Stomach (tissue), 19 donors: ENCODE measurements at places on chromosomes 2 and 18.

- peak; percentile 59 for DNase-seq
Measured at GRCh38 chr18:62523631-62524439, 1.0 kb downstream of the ZCCHC2 start.

GRCh38 chr18:68940754-68941153 lies 142.9 kb downstream of the CCDC102B start:
- peak; percentile 13 for DNase-seq

GRCh38 chr2:133844214-133844892 lies 276.1 kb upstream of the NCKAP5 start:
- peak; percentile 72 for DNase-seq

DNA sequence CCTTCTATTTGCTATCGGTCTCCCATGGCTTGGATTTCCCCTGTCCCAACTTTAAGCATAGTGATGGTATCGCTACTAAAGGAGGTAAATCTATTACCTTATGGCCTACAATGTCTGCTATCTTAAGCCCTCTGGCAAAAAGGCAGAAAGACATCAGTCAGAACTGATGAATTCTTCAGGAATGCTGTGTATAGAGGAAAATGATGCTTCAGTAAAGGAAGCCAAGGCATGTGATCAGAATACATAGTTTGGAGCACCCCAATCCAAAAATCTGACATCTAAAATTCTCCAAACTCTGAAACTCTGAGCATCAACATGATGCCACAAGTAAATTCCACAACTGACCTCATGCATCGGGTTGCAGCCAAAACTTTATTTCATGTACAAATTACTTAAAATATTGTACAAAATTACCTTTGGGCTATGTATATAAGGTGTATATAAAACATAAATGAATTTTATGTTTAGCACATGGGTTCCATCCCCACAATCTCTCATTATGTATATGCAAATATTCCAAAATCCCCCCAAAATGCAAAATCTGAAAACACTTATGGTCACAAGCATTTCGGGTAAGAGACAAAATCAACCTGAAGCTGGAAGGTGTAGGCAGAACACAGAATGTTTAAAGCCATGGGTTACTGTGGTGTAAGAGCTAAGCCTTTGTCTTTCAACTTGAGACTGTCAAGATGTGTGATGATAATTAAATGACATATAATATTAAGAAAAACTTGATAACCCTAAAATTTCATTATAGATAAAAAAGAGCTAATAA lies 66.2 kb downstream of the CUL3 start:
- no peak for DNase-seq

DNA sequence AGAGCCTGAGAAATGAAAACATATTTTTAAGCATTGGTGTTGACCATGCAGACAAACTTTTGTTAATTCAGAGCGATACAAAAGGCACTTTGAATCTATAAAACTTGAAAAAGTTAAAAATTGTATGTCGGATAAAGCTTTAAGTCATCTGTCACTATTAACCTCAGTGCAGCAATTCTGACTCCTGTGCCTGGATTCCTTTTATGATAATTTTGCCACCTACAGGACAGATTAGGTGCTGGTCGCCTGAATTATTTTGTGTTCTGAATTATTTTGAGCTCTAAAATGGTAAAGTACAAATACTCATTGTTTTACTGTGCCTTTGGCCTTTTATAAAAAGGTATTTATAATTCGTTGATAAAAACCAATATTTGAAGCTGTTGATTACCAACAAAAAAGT lies 19.4 kb upstream of the RNF138 start:
- DNase-seq = no peak

DNA sequence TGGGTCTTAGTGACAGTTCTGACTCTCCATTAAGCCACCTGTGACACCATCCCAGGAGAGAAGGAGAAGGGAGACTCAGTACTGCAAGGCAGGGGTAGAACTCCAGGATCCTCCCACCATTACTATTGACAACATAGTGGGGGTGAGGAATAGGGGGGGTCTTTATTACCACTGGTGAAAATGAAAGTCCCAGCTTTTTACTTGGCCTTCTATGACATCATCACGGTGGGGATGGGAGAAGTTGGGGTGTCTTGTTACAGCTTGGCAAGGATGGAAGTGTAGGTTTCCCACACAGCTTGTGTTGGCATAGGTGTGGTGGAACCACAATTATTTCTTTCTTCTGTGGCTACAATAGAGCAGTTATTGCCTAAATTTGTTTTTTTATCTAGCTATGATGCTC lies 203.9 kb upstream of the DTNA start:
- DNase-seq = no peak

DNA sequence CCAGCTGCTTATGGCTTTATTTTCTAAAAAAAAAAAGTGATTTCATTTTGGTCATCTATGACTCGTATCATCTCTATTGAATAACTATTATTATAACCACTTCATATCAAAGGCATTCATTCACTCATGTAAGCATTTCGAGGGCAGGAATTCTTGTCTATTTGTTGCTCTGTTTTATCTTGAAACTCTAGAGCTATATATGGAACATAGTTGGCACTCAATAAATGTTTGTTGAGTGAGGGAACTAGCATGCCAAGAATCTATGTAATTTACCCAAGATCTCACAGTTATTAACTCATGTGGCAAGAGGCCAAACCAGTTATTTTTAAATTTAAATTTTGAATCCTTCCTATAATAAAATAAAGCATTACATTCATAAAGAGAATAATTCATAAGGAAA lies 470.1 kb downstream of the TMX3 start:
- no peak for DNase-seq

GRCh38 chr2:55810622-55811020 lies 113.0 kb downstream of the EFEMP1 start:
- DNase-seq = no peak

DNA sequence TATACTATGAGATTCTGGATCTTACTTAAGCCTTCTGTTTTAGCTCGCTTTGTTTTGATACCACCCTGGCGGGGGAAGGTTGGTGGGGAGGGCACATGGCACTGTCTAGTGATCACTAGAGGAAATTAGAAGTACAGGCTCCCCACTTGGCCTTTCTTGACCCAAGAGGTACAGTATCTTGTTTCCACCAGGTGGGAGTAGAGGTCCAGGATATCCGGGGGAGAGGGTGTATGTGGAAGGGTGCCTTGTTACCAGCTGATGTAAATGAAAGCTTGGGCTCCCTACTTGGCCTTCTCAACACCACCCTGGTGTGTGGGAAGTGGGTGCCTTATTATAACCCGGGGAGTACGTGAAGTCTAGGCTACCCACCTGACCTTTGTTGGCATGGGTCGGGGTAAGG lies 7.5 kb downstream of the GALNT1 start:
- DNase-seq = no peak

GRCh38 chr2:75003276-75003675 lies 44.8 kb downstream of the POLE4 start:
- no peak for DNase-seq

DNA sequence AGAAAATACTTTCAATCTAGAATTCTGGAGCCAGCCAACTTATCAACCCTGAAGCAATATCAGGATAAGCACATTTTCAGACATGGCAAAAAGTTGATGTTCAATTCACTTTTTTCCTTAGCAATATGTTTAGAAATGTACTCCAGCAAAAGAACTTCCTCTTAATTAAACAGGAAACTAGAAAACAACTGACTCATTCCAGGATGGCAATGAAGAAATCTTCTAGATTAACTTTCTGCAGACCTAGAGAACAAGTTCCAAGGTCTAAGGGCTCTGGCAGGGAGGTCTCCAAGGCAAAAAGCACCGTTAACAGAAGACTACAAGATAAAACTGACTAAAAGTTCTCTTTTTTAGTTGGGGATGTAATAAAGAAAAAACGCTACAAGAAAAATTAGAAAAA lies 69.2 kb upstream of the VWC2L start:
- DNase-seq = no peak

DNA sequence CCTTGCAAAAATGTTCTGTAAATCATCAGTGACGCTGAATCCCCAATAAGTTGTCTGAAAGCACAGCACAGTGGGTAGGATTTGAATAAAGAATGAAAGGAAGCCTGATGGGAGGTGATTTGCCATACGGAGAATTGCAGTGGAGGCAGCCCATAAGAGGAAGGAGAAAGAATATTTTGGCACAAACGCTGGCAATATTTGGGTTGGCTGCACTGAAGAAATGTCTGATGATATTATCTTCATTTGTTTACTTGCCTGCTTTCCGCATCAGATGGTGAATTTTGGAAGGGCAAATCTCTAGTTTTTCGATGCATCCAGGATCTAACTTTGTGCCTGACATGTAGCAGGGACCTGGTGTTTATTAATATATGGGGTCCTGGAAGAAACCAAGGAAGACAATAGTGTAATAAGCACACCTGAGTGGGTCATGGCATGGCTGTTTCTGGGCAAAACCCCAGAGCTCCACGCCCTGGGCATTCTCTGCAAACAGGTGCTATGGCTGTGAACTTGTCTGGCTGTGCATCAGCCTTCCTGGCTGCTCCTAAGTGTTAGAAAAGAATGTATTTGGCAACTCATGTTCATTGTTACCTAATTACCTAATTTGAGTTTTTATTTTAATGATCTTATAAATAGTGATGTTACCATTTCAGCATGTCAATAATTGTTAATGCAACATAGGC lies 5.9 kb downstream of the GALR1 start:
- no peak for DNase-seq

- DNase-seq = no peak
Measured at GRCh38 chr2:6578416-6578815, 287.3 kb downstream of the CMPK2 start.

DNA sequence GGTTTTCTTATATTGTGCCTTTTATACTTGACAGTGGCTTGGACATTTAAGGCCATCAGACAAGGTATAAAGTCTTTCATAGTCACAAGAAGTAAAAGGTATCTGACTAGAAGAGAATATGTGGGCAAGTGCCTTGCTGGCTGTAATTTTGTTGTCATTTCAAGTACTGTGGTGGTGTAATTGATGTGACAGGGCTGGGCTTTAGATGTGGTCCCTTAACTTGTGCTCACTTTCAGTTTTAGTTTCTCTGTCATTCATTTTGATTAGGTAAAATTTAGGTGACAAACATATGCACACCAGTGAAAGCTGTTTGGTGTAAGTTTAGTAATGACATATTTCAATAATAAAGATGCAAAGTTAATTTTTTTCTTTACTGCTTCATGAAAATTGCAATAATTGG lies 31.2 kb upstream of the TBR1 start:
- DNase-seq = no peak

- DNase-seq = no peak
Measured at GRCh38 chr2:220835583-220835982, 736.5 kb downstream of the EPHA4 start.

DNA sequence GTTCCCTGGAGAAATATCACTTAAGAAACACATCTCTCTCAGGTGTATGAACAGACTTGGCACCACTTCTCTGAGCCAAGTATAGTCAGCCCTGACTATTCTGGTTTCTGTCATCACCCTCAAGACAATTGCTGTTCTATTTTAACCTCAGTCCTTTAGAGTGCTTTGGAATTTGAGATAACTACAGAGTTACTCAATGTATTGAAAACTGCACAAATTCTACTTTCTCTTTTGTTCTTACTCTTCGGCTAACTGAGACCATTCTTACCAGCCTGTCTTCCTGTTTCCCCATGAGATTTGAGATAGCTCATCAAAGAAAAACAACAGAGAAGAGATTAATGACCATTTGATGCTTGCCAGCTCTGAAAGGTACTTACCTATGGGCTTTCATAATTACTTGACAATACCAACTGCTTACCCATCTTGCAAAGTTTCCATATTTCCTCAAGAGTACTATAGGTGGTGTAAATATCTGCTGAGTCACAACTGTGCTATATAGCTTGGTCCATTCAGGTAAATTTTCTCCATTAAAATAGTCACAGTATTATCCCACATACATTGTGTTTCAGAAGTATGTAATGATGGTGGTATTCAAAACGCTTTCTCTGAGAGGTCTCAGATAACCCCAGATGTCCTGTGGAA lies 467.5 kb upstream of the CHST9 start:
- DNase-seq = no peak

GRCh38 chr2:24045511-24046508 lies 1.4 kb downstream of the WDCP start:
- DNase-seq = no peak

DNA sequence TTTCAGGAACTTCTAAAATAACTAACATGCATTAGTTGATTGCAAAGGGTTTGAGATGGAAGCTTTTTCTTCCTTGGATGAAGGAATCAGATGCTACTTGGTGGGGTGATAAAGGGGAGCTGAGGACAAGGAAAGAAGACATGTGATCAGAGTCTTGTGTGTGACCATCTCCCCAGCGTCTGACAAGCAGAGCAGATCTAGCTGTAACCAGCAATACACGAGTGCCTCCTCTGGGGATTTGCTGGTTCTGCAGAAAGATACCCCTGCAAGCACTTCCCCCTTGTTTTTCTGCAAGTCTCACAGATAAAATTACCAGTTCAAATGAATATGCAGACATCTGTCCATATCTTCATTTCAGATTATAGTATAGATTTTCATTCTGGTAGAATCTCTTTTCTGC lies 2.7 kb downstream of the CDH7 start:
- DNase-seq = no peak

DNA sequence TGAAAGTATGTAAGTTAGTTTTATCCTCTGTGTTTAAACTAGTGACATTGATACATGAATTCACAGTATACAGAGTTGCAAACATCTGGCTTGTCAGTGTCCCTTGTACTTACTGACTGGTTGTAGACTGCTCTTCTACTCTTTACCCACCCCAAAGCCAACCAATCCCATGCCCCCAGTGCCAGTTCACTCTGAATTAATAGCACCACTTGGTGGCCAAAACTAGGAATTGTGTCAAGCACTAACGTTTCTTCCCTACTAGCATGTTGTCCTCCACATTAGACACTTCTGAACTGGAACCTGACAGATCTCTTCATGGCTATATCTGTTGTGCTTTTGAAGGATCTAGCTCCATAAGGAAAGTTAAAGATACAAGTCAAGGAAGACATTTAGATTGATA lies 27.2 kb upstream of the OTX1 start:
- DNase-seq = peak; percentile 19

DNA sequence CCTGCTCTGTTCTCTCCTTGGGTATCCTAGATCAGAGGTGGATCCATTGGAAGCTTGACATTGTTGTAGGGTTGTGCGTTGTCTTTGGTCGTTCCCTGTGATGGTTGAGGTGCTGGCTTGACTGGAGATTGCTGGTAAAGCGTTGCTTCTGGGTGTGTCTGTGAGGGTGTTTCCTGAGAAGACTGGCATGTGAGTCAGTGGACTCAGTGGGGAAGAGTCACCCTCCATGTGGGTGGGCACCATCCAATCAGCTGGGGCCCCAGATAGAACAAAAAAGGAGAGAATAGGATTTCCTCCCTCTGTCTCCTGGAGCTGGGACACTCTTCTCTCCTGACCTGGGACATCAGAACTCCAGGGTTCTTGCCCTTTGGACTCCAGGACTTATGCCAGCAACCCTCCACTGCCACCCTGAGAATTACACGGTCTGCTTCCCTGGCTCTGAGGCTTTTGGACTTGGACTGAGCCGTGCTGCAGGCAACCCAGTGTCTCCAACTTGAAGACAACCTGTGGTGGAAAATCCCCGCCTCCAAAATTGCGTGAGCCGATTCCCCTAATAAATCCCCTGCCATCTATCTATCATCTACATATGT lies 14.8 kb upstream of the REEP1 start:
- DNase-seq = no peak
